ENCODE measurements at places on chromosomes 6 and 20.
A peak's percentile ranks its signal among the peaks of the same experiment; 100 is the strongest.

GRCh38 chr6:14930366-14930989 is 315.4 kb upstream of the JARID2 start:
- DNase-seq: no peak

GRCh38 chr6:166382933-166383801 is at the start of gene MPC1:
MPC1 (minus strand) TSS chr6:166382940; CDS start chr6:166382876, 64 bp downstream.
- DNase-seq: peak; percentile 98

DNA sequence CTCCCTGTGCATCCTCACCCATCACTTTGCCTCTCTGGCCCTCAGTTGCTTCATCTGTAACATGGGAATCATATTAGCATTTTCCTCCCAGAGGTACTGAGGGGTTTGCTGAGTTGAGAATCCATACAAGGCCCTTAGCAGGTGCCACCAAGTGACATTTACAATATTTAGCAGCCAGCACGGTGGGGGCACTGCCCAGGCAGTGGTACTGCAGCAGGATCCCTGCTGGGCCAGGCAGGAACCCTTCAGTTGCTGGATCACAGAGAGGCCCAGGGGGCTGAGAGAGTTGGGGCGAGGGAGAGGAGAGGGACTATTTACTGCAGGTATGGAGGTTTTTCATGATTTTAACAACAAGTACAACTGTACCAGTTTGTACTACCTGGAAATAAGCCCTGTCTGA is 65.9 kb downstream of the CDH22 start:
- DNase-seq: no peak

- no peak for DNase-seq
Measured at GRCh38 chr6:118588626-118589025, 40.5 kb downstream of the PLN start.

GRCh38 chr6:16482702-16483314 is 244.4 kb downstream of the GMPR start:
- no peak for DNase-seq

GRCh38 chr6:83231146-83231545 is 38.0 kb downstream of the RWDD2A start:
- no peak for DNase-seq

GRCh38 chr6:17957498-17957897 is 29.9 kb downstream of the KIF13A start:
- DNase-seq: no peak

GRCh38 chr20:35724321-35725230 is 17.5 kb downstream of the RBM39 start:
- DNase-seq: no peak

GRCh38 chr20:50498071-50498776 is 12.0 kb upstream of the PTPN1 start:
- no peak for DNase-seq

GRCh38 chr20:6213311-6213710 is 90.5 kb upstream of the FERMT1 start:
- DNase-seq: no peak

GRCh38 chr6:37210313-37210968 is 40.5 kb downstream of the PIM1 start:
- DNase-seq: peak; percentile 61

DNA sequence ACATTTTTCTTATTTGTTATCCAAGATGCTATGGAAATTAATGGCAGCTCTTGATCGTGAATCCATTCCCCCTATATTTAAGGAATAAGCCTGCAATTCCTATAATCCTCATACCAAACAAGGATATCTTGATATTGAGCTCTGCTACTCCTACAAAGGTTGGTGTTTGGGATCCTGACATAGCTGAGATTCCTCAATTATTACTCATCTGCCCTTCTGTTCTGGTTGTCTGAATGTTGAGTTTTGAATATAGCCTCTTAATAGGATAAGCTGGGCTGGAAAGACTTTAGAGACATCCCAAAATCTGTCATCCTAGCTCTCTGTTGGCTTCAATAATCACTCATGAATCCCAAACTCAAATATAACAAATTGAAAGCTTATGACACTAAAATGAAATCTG is 49.9 kb downstream of the CLIC5 start:
- no peak for DNase-seq

GRCh38 chr6:40510442-40510841 is 76.7 kb downstream of the LRFN2 start:
- no peak for DNase-seq

DNA sequence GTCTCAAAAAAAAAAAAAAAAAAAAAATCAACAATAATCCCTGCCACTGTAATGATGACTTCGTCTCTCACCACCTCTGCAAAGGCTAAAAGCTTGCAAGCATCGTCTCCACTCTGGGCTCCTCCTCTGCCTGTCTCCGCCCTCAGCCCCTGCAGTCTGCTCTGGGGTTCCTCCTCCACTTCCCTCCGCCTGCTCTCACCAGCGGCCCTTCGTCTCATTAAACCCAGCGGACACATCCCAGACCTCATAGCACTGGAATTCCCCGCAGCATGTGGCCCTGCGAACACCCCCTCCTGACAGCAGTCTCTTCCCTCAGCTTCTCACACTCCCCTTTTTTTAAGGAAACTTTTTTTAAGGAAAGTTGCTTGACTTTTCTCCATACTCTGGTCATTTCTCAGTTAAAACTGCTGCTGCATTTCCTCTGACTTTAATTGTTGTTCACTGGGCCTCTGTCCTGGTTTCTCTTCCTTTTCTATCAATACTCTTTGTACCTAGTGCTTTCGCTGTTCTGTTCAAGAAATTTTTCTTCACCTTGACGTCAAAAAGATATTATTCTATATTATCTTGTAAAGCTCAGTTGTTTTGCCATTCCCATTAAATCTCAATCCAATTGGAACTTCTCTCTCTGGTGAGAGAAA is 70.9 kb upstream of the PLEKHG1 start:
- no peak for DNase-seq

DNA sequence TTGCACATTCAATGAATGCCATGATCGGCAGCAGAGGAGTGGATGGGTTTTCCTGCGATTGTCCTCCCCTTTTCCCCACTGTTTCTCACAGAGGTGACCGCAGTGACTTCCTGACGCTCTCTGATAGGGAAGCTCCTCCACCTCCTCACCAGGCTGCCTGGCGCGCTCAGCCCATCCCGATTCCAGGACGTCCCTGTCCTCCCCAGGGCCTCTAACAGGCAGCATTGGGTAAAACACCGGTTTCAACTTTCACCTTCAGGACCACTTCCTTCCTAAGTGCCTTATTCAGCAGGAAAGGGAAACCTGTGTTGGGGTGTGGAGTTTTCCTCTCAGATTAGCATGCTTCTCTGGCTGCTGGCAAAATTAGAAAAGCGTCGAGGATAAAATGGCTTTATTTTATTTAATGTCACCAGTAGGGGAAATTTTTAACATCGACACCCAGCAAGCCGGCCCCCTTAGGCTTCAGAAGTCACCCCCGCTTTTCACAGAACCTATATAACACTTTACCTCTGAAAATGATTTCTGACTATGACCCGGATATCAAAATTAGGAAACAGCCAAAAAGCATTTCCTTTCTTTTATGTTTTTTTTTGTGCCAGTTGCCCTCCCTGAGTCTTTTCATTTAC is 570.4 kb upstream of the GJE1 start:
- no peak for DNase-seq

All from pancreas (tissue), 10 donors.